ENCODE measurements at places on chromosomes 5 and 9. TPM values are rescaled to one million over a fixed set of nuclear protein-coding genes. Genes with fewer than 3 reads are reported as not detected.

Gene FLT4
- total RNA-seq = 6.6 TPM

- no peaks in the 10 kb centered on the region for H3K36me3 ChIP-seq
- no peak overlapping the region for H3K27ac ChIP-seq
- DNase-seq = no peak
Measured at GRCh38 chr5:87347841-87348240, 64.9 kb downstream of the CCNH start.

- H3K4me1 ChIP-seq = peaks cover 3% of the 10 kb centered on the region
- H3K27ac ChIP-seq = no peak overlapping the region
- H3K27me3 ChIP-seq = no peaks in the 10 kb centered on the region
- no peak overlapping the region for H3K4me3 ChIP-seq
- DNase-seq = peak; percentile 41
Measured at GRCh38 chr9:115104908-115105307, 13.0 kb downstream of the TNC start.

DNA sequence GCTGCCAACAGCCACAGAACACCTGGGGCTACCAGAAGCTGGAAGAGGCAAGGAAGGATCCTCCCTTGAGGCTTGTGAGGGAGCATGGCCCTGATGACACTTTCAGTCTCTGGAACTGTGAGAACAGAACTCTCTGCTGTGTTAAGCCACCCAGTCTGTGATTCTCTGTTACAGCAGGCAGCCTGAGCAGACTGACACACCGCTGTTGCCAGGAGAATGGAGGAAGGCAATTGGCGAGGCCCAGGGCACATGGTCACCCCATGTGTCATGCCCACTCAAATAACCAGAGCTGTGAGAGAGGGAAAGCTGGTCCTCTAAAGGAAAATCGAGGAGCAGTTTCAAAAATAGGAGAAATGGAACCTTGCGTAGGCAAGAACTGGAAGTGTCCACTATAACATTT is 12.0 kb upstream of the KIF4B start:
- H3K27me3 ChIP-seq = no peaks in the 10 kb centered on the region
- no peak overlapping the region for H3K4me3 ChIP-seq
- no peaks in the 10 kb centered on the region for H3K36me3 ChIP-seq
- no peak for DNase-seq

Gene MLANA
- total RNA-seq = not detected
